Subcutaneous preadipocyte (primary cell): ENCODE measurements at places on chromosomes 3 and 15. TPM values are rescaled to one million over a fixed set of nuclear protein-coding genes. Genes with fewer than 3 reads are reported as not detected.

The DUOXA2 gene
- total RNA-seq = not detected in 2 replicates

The IMPDH2 gene
- 479 and 516 TPM in 2 replicates for total RNA-seq

The CCDC54 gene
- total RNA-seq = not detected in 2 replicates

The ALS2CL gene
- total RNA-seq = 0.37 and 0.59 TPM in 2 replicates

The ERC2 gene
- under 0.01 and 0.20 TPM in 2 replicates for total RNA-seq

The MAGEL2 gene
- not detected in 2 replicates for total RNA-seq

The TF gene
- total RNA-seq = under 0.01 TPM in 2 replicates

The FES gene
- total RNA-seq = 15.4 and 25.7 TPM in 2 replicates
